ENCODE measurements at places on chromosomes 11 and 22.

GRCh38 chr11:9274499-9275258, 9.5 kb upstream of the DENND5A start:
- no peak for DNase-seq

DNA sequence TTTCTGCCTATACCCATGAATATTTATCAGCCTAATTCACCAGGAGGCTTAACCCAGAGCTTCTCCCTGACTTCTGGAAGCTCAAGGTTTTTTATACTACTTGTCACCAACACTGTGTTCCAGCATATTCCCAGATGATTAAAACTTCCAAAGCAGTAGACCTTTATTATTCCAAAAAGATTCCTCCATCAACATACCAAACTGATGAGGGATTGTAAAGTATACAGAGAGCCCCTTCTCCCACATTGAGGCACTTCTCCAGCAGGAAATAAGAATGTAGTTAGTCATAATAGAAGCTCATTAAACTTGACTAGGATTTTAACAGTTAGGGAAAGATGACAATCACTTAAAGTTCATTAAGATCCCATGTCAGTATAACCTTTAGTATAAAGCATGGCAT, 51.4 kb upstream of the CEP126 start:
- no peak for DNase-seq

DNA sequence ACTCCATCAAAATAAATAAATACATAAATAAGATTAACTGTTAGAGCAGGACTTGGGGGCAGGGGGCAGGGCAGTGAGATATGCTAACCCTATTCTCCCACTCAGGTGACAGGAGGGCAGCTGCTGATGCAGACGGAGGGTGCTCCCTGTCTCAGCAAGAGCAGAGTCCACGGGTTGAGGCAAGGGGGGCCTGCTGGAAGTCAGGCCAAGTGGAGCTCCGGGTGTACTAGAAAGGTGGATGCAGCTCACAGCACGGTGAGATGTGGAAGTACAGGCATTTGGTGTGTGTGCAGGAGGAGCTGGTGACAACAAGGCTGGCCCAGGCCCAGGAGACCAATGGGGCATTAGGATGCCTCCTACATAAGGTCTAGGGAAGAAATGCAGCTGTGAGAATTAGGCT, 467.3 kb upstream of the B3GAT1 start:
- no peak for DNase-seq

DNA sequence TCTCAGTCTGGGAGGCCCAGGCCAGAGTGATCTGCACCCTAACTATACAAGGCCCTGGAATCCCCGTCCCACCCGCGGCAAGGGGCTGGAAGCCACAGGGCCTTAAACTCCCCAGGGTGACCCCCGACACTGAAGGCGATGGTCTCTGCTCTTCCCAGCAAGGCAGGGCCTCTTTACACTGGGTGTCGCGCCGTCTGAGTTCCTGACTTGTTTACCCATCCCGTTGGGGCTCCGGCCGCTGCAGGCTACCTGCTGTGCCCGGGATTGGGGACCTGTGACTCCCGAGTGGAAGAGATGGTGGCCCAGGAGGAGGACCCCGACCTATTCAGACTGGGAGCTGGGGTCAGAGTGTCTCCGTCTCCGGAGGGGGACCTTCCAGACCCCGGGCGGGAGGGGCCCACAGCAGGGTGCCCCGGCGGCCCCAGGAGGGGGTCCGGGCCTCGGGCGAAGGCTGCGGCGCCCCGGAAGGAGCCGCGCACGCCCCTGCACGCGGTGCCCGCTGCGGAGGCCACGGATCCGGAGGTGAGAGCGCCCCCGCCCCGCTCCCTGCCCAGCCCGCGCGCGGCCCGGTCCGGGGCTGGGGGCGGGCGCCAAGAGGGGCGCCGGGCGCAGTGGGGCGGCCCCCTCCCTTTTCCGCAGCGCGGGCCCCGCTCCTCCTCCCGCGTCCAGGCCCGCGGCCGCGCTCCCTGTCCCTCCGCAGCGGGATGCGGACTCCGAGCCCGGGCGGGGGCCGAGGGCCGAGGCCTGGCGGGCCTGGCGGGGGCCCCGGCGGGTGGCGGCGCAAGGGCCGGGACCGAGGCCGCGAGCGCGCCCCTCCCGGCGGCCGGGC, 560 bp upstream of the MPPED1 start:
- no peak for DNase-seq

DNA sequence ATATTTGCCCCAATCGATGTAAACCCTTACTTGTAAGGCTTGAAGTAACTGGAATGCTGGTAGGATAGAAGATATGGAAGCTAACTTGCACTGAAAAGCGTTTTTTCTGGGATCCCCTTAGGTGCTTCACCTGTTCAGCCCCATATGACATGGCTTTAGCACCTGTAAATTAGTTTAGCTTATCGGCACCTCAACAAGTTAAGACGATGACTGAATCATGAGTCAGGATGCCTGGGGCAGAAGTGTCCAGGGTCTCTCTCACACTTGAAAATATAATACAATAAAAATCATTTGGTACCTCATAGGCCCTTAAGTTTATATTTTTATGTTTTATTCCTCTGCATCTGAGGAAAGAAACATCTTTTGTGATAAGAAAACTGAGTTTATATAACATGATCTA, 409.2 kb upstream of the LRRC4C start:
- no peak for DNase-seq

DNA sequence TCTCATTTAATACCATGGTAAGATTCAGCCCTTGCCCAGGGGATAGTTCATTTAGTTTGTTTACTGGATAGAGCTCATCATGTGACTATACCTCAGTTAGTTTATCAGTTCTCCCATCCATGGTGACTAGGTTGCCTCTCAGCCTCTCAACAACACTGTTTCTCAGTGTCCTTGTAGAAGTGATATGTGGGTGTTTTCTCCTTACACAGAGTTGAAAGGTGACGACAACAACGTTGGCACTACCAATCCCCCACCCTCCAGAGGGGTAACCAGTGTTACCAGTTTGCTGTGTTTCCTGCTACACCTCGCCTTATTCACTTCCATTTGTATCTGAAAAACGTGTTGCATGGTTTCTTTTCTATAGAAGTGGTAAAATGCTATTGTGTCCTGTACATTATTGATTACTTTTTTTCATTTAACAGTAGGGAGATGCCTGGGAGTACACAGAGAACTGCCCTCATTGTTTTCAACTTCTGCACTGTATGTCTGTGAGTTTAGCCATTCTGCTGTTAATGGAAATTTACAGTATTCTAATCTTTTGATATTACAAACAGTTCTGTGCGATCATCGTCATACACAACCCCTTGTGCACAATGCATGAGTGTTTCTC, 11.6 kb downstream of the NEAT1 start:
- no peak for DNase-seq
